Activated CD4-positive, alpha-beta T cell treated with anti-CD3 and anti-CD28 coated beads, Interleukin-2, amount 10 ng/mL, durations not matched to agents 7 days and 5 days (primary cell): ENCODE measurements at places on chromosomes 5 and 9. TPM values are rescaled to one million over a fixed set of nuclear protein-coding genes. Genes with fewer than 3 reads are reported as not detected.

Gene N4BP3
- total RNA-seq = 1.5 TPM

Gene SGCD
- total RNA-seq = not detected

Gene SHISAL2B
- total RNA-seq = not detected

Gene LOX
- 0.04 TPM for total RNA-seq

Gene PRRT1B
- not detected for total RNA-seq

Gene FBP2
- total RNA-seq = not detected

Gene CDKN2B
- 0.87 TPM for total RNA-seq

Gene NDUFS6
- total RNA-seq = 31.7 TPM

Gene TENT4A
- total RNA-seq = 41.9 TPM

Gene MINAR2
- not detected for total RNA-seq

GRCh38 chr5:134787692-134788091 lies 29.1 kb downstream of the DDX46 start:
- no peak for DNase-seq

DNA sequence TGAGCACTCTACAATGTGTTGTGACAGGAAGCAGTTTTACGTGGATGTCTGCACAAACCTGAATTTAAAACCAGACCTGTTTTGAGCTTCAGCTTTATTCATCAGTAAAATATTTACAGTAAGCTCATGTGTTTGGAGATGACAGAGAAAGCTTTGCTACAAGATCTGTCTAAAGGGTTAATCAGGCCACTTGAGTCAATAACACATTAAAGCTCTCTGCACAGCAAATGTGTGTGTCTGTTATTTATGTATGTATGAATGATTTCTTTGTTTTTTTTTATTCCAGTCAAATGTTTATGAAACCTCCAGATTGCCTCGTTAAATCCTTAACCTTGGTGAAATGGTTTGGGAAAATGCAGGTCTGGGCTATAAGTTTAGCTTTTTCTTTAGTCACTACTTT lies 77.3 kb upstream of the SREK1 start:
- no peak for DNase-seq

- no peak for DNase-seq
Observed at GRCh38 chr5:52624291-52624690, 163.4 kb upstream of the ITGA1 start.

GRCh38 chr9:115810166-115810565 lies 343.4 kb upstream of the PAPPA start:
- DNase-seq = no peak

DNA sequence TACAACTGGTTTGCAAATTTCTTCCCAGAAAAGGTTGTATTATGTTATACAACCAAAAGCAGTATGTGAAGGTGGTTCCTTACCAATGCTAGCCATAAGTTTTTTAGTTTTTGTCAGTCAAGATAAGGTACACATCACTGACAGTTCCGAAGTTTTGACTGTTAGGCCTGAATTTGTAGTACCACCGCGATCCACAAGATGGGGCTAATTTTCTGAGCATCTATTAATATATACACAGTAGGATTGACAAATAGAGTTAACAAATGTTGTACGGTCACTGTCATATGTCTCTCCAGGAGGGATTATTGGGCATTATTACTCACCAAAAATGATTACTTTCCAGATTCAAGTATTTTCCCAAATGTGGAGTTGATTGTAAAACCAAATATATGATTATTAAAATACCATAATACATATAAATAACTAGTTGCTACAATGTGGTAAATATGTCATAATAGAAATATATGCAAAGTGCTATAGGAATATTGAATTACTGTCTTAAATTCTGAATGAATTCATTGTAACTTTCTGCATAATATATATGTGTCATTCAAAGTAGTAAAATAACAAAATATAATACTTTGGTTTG lies 28.4 kb upstream of the LRRC19 start:
- peak; percentile 55 for DNase-seq

- DNase-seq = no peak
Observed at GRCh38 chr5:116765441-116765840, 190.8 kb upstream of the SEMA6A start.

DNA sequence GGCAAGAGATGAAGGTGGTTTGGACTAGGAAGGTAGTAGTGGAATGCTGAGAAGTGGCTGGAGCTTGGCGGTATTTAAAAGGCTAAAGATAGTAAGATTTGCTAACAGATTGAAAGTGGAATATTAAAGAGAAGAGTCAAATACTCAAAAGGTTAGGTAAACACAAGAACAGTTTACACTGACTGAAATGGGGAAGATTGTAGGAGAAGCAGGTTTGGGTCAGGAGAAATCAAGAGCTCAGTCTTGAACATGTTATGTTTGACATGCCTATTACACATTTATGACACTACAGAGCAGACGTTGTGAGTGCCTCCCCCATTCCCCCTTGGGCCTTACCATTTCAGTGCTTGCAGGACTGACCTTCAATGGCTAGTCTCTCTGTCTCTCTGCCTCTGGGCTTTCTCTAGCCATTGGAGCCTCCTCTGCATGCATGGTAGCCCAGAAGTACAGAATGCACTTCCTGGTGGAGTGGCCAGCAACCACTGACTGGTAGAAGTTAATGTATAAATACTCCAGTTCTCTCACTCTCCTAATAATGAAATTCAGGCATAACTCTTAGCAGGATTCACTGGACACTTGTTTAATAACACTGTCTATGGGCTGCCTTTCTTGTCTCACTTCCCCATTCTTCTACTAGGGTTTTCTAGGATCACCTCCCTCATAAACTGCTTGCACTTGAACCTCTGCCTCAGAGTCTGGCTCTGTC lies 56.8 kb downstream of the HMGCS1 start:
- DNase-seq = no peak

GRCh38 chr5:1860949-1861348 lies 21.8 kb downstream of the IRX4 start:
- no peak for DNase-seq

- no peak for DNase-seq
Observed at GRCh38 chr9:94981723-94982090, 255.2 kb downstream of the AOPEP start.

DNA sequence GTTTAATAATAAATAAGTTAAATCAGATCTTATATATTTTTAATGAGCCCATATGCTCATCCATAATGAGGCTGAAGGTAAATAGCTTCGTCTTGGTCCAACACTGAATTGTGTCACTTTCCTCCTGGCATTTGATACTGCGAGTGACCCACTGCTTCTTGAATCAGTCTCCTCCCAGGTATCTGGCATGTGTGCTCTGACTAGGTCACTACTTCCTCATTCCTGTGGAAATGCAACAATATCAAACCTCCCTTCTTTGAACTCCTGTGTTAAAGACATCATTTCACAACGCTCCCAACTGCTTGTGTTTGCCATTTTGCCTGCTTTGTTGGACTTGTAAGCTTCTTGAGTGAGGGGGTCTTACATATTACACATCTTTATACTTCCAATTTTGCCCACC lies 157.7 kb downstream of the SLC24A2 start:
- DNase-seq = no peak

- peak; percentile 86 for DNase-seq
Observed at GRCh38 chr5:139273572-139274289, 19.8 kb upstream of the MATR3 start.

GRCh38 chr9:16964228-16964627 lies 93.8 kb upstream of the BNC2 start:
- DNase-seq = no peak

DNA sequence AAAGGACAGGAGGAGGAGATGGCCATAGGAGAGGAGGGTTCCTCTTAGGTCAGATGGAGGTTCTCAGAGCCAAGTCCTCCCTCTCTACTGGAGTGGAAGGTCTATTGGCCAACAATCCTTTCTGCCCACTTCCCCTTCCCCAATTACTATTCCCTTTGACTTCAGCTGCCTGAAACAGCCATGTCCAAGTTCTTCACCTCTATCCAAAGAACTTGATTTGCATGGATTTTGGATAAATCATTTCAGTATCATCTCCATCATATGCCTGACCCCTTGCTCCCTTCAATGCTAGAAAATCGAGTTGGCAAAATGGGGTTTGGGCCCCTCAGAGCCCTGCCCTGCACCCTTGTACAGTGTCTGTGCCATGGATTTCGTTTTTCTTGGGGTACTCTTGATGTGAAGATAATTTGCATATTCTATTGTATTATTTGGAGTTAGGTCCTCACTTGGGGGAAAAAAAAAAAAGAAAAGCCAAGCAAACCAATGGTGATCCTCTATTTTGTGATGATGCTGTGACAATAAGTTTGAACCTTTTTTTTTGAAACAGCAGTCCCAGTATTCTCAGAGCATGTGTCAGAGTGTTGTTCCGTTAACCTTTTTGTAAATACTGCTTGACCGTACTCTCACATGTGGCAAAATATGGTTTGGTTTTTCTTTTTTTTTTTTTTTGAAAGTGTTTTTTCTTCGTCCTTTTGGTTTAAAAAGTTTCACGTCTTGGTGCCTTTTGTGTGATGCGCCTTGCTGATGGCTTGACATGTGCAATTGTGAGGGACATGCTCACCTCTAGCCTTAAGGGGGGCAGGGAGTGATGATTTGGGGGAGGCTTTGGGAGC lies 3.1 kb downstream of the EGR1 start:
- DNase-seq = no peak

GRCh38 chr5:176565760-176566288 lies 16.7 kb downstream of the CDHR2 start:
- DNase-seq = no peak

DNA sequence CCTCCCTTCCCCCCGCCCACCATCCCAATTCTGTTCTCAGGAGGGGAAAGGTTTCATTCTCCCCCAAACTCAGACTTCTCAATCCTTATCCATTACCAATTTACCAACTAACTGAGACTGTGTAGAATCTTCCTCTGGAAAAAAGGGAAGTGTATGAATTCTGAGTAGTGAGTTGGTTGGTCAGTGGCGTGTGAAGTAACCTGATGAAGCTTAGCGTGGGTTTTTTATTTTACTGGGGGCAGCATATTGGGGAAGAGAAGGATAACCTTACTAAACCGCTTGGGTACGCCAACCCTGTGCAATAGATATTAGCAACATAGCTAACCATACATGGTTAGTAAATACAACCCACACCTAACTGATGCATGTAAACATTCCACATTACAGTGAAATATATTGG lies 1.1 kb upstream of the DNAJC21 start:
- DNase-seq = no peak

DNA sequence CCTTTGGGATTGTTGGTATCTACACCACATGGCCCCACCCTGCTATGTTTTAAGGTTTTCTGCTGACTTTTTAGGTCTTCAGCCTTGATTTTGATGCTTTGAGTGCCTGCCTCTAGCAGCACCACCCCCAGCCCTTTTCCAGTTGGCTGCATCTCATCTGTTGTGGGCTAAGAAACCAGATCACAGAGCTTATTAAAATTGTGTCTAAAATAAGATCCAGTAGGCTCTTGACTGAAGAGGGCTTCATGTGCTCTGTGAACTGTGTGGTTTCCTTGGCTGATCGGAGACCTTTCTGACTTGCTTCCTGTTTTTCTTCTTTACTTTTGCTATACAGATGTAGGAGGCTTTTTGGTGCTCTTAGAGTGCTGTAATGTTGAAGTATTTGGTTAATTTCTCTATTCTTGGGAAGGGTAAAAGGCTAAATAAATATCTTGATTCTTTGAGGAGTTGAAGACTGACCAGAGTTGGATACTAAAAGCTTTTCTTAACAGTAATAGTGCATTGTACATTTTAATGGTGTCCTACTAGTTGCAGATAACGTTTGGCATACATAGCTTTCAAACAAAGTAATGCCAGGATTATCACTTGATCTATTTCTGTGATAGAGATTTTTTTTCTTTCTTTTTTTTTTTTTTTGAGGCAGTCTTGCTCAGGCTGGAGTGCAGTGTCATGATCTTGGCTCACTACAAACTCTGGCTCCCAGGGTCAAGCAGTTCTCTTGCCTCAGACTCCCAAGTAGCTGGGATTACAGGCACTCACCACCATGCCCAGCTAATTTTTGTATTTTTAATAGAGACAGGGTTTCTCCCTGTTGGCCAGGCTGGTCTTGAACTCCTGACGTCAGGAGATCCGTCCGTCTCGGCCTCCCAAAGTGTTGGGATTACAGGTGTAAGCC lies 4.5 kb downstream of the UBE2D2 start:
- DNase-seq = peak; percentile 82
